ENCODE measurements at places on chromosomes 6 and 20. TPM values are rescaled to one million over a fixed set of nuclear protein-coding genes. Genes with fewer than 3 reads are reported as not detected.

- no peaks in the 10 kb centered on the region for H3K4me1 ChIP-seq
- H3K27ac ChIP-seq = no peak overlapping the region
- no peak for DNase-seq
Measured at GRCh38 chr20:10023911-10024310, 10.9 kb upstream of the ANKEF1 start.

- no peak for DNase-seq
- no peaks in the 10 kb centered on the region for H3K27me3 ChIP-seq
- no peak overlapping the region for H3K4me3 ChIP-seq
- no peak overlapping the region for H3K27ac ChIP-seq
Measured at GRCh38 chr6:79536585-79536953, 661 bp downstream of the LCA5 start.

The CYP39A1 gene
- polyA plus RNA-seq = not detected

The ARMH2 gene
- polyA plus RNA-seq = not detected

DNA sequence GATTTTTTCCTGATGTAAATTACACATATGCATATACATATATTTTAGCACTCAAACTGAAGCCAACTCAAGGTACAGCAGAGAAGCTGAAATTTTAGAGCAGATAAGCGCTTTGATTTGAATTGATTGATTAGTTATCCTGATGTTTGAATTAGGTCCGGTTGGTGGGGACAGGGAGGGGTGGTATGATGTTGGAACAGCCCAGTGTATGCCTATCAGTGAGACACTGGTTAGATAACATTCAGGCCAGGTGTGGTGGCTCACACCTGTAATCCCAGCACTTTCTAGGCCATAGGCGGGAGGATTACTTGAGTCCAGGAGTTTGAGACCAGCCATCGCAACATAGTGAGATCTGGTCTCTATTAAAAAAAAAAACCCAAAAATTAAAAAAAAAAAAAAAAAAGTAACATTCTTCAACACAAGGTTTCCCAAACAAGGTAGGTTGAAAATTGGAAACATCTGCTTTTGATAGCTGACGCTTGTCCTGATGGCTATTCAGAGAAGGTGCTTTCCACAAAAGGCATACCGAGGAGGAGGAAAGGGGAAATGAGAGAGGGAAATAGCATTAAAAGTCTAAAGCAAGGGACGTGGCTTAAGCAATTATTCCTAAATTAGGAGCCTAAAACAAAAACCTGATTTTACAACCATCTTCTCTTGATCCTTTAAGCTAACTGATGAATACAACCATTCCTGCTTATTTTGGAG, 288.4 kb upstream of the JARID2 start:
- H3K27ac ChIP-seq = no peak overlapping the region
- peaks cover 7% of the 10 kb centered on the region for H3K36me3 ChIP-seq
- H3K27me3 ChIP-seq = no peaks in the 10 kb centered on the region
- peaks cover 5% of the 10 kb centered on the region for H3K4me1 ChIP-seq

DNA sequence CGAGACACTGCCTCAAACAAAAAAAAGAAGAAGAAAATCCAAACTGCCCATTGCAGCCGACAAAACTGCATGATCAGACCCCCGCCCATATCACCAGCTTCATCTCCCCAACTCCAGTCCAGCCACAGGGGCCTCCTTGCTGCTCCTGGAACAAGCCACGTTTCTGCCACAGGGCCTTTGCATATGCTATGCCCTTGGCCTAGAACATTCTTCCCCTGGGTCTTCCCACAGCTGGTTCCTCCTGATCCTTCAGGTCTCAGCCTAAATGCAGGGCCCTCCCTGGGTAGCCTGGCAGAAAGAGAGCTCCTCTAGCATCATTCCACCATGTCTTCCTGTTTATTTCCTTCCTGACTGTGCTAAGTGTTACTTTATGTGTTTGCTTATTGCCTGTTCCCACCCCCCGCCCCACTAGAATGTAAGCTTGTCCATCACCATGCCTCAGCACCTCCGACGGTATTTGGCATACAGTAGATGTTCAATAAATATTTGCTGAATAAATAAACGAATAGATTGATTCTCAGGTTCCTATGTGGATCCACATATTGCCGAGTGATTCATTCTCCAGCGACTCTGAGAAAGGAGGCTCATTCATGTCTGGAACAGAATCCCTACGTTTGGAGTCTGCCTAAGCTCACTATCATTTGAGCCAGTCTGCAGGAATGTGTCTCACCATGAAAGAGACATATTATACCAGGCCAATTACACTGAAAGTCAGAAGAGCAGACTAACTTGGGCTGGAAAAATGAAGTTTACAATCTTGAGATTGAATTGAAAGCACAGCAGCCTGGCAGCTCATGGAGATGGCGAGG, 56.1 kb downstream of the NFATC2 start:
- H3K36me3 ChIP-seq = peaks cover 34% of the 10 kb centered on the region
- peak overlapping the region; percentile 24 for H3K27ac ChIP-seq
- H3K4me3 ChIP-seq = no peak overlapping the region
- no peaks in the 10 kb centered on the region for H3K27me3 ChIP-seq
- peaks cover 35% of the 10 kb centered on the region for H3K4me1 ChIP-seq

The RPP40 gene
- 18.6 TPM for polyA plus RNA-seq

DNA sequence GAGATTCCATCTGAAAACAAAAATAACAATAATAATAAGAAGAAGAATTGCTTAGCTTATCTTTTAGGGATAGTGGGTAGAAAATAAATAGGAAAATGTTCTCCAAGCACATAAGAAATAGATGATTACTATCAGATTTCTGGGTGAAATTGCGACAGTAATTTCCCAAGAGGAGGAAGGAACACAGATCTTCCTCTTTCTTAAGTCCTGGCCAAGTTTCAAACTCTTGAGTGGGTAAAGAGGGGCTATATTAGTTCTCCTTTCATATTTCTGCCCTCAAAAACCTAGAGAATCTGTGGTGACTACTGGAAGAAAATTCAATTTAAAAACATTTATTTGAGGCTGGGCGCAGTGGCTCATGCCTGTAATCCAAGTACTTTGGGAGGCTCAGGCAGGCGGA, 63.7 kb downstream of the PHACTR2 start:
- DNase-seq = no peak
- H3K36me3 ChIP-seq = no peaks in the 10 kb centered on the region
- no peak overlapping the region for H3K4me3 ChIP-seq

Measured in naive B cell (primary cell).